Progenitor cell of endocrine pancreas (in vitro differentiated cells): ENCODE measurements at places on chromosomes 16 and 17.

DNA sequence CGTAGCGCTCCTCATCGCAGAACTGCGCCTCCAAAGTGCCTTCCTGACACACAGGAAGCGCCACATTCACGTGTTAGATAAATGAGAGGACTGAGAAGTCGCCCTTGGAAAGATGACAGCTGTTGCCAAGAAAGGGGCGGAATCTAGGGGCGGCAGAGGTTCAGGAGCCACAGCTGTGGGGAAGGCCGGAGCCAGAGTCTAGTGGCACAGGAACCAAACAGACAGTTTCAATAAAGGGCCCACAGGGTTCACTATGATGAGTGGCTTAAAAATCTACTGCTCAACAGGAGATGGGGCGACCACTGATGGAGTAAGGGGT lies 4.7 kb downstream of the FLCN start:
- DNase-seq, result no peak

DNA sequence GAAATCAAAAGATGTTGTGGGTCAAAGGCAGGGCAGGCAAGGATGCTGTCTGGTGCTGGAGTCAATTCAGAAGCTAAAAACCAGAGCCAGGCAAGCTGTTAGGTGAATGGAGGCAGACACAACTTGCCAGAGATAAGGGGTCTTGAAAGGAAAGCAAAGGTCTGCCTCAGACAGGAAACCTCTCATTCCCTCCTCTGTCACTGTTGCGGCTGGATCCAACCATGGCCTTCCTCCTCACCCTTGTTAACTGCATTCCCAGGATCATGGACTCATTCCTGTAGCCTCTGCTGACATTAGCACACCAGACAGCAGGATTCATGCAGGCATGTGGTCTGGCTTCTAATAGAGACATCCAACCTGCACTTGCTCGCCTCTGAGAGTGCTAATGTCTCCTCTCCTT lies 186.7 kb upstream of the HS3ST3A1 start:
- DNase-seq, result no peak

- DNase-seq, result no peak
These were observed 21.3 kb upstream of the RGS9 start for GRCh38 chr17:65115839-65116238.

GRCh38 chr17:2412561-2413021 lies 11.7 kb upstream of the MNT start:
- DNase-seq, result no peak

- DNase-seq, result no peak
These were observed 17.0 kb downstream of the ABCC1 start for GRCh38 chr16:15966420-15966819.

DNA sequence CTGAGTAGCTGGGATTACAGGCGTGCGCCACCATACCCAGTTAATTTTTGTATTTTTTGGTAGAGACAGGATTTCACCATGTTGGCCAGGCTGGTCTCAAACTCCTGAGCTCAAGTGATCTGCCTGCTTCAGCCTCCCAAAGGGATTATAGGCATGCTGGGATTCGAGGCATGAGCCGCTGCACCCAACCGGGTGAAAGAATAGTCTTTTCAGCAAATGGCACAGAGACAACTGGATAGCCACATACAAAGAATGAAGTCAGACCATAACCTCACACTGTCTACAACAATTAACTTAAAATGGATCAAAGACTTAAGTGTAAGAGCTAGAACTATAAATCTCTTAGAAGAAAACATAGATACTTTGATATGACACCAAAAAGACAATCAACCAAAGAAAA lies 67.6 kb downstream of the TBC1D16 start:
- no peak for DNase-seq

GRCh38 chr16:24132797-24133155 lies 123.4 kb upstream of the CACNG3 start:
- DNase-seq, result no peak
